ENCODE measurements at places on chromosomes 13 and 19. TPM values are rescaled to one million over a fixed set of nuclear protein-coding genes. Genes with fewer than 3 reads are reported as not detected.

ZNF610 gene
- 0.24 TPM for total RNA-seq

ZNF580 gene
- total RNA-seq = 13.5 TPM

SRRM5 gene
- 0.12 TPM for total RNA-seq

C19orf67 gene
- total RNA-seq = 0.12 TPM

FUT3 gene
- total RNA-seq = 104 TPM

NLRP9 gene
- not detected for total RNA-seq

CLEC11A gene
- 2.7 TPM for total RNA-seq

DAND5 gene
- total RNA-seq = not detected

DHDH gene
- 1.2 TPM for total RNA-seq

DNA sequence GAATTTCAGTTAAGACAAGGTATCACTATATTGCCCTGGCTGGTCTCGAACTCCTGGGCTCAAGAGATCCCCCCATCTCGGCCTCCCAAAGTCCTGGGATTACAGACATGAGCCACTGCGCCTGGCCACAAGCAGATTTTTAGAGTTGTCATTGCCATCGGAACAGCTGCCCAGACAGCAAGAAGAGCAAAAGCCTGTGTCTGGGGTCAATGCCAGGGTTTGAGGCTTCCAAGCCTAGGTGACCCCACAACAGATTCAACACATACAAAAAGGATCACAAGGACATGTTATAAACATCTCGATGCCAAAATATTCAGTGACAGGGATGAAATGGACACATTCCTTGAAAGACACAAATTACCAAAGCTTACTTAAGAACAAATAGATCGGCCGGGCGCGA lies 40.1 kb upstream of the KLF2 start:
- no peak for ATAC-seq

DNA sequence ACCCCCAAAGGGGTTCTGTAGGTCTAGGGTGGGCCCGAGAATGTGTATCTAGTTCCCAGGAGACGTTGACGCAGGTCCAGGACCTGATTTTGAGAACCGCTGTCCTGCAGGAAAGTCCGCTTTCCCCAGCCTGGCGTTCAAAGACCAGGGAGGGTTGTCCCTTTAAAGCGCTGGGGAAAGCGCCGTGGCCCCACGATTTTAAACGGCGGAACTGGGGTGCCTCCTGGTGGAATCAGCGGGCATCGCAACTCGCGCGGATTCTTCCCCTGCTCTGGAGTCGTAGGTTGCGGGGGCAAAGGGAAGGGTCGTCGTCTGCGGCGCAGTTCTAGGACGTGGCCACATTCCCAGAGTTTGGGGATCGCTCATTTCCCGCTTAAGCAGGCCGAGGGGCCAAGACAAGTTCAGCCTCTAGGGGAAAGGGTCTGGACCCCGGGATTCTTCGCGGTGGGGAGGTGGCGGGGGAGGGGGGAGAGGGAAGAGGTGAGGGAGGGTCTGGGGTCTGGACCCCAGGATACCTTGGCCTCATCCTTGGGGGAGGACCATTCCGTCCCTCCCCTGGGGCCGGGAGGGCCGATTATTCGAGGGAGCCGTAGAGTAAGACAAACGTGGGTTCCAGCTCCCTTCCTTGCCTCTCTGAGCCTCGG lies 7.7 kb downstream of the PNMA8B start:
- peak; percentile 59 for ATAC-seq

DNA sequence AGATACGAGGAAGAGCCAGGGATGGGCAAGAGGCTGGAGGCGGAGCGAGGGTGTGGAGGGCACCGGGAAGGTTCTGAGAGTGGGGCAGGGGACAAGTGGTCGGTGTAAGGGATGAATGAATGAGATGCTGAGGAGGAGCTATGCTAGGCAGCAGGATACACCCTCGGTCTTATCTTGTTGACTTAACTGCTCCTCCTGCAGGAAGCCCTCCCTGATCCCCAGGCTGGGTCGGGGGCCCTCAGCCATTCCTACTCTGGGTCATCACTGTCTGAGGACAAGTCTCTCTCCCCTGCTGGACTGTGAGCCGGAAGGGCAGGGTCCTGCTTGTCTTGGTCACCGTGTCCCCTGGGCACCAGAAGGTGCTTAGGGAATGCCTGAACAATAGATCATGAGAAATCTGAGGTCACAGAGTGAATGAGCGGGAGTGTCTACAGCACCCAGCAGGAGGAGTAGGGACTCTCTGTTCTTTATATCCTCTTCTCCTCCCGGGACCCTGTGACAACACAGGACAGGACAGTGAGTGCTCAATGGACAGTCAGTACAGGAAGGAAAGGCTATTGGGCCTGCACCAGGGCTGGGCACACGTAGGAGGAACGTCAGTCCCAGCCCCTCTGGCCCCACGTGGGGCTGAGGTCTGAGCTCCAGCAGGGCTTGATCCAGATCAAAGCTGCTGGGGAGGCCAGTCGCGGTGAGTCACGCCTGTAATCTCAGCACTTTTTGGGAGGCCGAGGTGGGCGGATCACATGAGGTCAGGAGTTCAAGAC lies 6.5 kb downstream of the NKPD1 start:
- peak; percentile 63 for ATAC-seq

- no peak for ATAC-seq
Measured at GRCh38 chr13:42707048-42707447, 74.3 kb upstream of the FAM216B start.

DNA sequence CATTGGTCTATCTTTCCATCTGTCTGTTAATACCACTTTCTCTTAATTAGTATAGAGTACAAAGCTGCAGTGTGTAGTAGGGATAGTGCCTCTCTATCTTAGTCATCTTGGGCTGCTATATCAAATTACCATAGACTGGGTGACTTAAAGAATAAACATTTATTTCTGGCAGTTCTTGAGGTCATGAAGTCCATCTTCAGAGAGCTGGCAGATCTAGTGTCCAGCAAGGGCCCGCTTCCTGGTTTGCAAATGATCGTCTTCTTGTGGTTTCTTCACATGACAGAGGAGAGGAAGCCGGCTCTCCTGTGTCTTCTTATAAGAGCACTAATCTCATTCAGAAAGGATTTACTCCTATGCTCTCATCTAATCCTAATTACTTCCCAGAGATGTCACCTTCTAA lies 6.1 kb downstream of the ZNF700 start:
- no peak for ATAC-seq

DNA sequence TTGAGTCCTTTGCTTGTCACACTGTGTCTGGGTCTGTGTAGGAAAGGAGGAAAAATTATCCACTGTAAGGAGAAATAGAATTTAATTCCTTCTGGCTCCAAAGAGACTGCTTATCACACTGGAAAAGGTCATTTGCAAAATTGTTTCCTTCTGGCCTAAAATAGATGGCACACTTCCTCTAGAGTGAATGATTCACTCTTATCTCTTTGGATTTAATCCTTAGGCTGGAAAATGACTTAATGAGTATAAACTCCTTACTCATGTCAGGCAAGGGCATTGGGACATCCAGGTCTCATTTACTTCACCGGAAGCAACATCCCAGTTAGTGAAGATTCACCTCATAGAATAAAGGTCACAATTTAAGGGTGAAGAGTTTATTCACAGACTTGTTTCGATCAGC lies 293.6 kb downstream of the OXGR1 start:
- no peak for ATAC-seq

DNA sequence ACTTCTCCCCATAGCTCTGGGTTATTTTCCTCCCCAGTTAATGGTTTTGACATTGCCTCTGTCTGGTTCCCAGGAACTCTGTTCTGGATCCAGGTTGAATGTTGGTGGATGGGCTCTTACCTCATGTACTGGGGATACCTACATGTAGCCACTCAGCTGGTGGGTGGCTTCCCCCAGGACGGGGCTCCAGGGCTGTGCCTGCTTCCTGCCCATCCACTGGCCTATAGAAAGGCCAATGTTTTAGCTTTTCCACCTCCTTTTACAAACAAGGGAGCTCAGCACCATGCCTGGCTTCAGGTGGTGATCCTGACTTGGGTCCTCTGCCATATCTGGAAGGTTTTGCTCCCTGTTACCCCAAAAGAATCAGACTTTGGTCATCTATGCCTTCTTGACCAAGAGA lies 120.2 kb downstream of the AKAP11 start:
- no peak for ATAC-seq

- no peak for ATAC-seq
Measured at GRCh38 chr13:106568299-106569003, 514 bp upstream of the ARGLU1 start.

DNA sequence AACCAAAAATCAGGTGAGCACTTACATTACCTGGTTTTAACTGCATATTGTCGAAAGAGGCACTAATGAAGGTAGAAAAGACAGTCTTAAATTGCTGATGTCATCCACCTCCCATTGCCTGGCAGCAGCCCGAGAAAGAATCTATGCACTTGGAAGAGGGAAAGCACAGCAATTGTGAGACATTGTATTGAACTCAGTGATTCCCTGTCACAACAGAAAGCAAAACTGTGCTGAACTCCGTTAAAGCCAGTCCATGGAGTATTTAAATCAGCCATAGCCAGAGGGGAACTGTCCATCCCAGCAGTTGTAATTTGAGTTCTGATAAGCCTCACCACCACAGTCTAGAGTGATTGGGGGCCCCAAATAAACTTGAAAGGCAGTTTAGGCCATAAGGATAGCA lies 466.6 kb upstream of the PCDH9 start:
- no peak for ATAC-seq

DNA sequence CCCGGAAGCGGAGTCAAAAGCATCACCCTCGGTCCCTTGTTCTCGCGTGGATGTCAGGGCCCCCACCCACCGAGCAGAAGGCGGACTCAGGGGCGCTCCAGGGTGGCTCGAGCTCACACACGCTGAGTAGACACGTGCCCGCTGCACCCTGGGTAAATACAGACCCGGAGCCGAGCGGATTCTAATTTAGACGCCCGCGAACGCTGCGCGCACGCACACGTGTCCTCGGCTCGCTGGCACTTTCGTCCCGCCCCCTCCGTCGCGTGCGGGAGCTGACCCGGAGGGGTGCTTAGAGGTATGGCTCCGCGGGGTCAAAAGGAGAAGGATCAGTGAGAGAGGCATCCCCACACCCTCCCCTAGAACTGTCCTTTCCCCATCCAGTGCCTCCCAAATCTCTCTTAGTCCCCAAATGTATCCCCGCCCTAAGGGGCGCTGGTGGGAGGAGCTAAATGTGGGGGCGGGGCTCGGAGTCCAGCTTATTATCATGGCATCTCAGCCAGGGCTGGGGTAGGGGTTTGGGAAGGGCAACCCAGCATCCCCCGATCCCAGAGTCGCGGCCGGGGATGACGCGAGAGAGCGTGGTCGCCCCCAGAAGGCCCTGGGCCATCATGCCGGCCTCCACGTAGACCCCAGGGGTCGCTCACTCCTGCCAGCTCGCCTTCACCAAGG lies 451 bp upstream of the ICAM5 start:
- ATAC-seq = peak; percentile 2

GRCh38 chr13:29160862-29161261 lies 340.7 kb downstream of the MTUS2 start:
- ATAC-seq = no peak

DNA sequence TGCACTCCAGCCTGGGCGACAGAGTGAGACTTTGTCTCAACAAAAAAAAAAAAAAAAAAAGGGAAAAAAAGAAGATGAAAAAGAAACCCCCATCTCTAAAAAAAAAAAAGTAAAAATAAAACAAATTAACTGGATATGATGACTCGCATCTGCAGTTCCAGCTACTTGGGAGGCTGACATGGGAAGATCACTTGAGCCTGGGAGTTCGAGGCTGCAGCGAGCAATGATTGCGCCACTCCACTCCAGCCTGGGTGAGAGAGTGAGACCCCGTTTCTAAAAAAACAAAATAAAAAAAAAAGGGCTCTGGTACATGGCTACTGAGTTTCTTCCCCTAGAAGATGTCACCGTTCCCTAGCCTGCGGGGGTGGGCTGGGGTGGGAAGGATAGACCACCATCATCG lies 2.4 kb upstream of the CATSPERG start:
- no peak for ATAC-seq

- ATAC-seq = no peak
Measured at GRCh38 chr13:75855216-75855615, 219.1 kb downstream of the LMO7 start.

DNA sequence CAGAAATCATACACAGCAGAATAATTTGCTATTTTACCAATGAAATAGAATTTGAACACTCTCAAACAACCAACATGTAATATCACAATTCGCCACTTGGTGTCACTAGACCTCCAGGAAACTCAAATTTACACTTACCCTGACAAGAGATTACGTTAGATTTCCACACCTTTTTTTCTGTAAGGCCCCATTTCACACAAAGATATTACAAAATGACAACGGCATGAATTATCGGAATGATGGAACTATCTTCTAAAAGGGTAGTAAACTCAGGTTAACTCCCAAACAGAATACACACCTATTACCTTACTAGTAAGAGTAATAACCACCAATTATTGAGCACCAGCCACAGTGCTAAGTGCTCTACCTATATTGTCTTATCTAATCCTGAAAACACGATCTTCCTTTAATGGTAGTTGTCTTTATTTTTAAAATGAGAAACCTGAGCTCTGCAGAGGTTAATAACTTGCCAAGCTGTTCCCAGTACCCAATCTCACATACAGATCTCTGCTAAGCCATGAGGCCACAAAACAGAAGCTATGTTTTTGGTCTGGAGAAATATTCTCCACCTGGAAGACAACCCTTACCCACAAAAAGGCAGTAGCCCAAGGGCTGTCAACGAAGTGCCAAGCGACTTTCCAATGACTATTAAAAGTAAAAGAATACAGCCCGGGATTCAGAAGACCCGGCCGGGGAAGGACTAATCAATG lies 152.4 kb downstream of the DCLK1 start:
- peak; percentile 72 for ATAC-seq

DNA sequence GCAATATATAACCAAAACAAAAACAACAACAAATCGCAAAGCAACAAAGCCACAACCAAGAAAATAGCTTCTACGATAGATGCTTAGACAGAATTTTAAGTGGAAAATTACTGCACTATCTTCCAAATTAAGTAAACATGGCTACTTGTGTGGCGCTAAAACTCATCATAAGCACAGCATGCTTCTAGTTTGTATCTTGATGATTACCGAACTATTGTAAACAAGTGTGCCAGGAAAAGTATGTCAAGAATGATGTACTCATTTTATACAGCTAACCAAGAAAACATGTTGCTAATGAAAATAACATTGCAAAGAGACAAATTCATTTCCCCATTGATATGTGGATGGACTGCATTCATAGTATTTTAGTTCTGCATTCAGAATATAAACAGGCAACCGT lies 271.9 kb upstream of the GPC6 start:
- no peak for ATAC-seq

GRCh38 chr19:4521170-4521887 lies 3.0 kb upstream of the PLIN4 start:
- no peak for ATAC-seq

GRCh38 chr19:54955376-54955775 lies 8.0 kb upstream of the NLRP7 start:
- ATAC-seq = no peak

- no peak for ATAC-seq
Measured at GRCh38 chr13:85575110-85575509, 224.1 kb downstream of the SLITRK6 start.
